ENCODE measurements at places on chromosomes 1 and 21.

DNA sequence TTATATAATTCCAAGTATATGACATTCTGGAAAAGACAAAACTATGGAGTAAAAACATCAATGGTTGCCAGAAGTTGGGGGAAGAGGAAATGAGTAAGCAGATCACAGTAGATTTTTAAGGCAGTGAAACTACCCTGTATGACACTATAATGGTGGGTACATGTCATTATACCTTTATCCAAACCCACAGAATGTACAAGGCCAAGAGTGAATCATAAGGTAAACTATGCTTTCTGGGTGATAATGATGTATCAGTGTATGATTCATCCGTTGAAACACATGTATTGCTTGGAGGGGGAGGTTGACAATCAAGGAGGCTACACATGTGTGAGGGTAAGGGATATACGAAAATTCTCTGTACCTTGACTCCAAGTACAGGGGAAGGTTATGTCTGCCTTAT, 862.7 kb downstream of the PLA2G4A start:
- DNase-seq = no peak

DNA sequence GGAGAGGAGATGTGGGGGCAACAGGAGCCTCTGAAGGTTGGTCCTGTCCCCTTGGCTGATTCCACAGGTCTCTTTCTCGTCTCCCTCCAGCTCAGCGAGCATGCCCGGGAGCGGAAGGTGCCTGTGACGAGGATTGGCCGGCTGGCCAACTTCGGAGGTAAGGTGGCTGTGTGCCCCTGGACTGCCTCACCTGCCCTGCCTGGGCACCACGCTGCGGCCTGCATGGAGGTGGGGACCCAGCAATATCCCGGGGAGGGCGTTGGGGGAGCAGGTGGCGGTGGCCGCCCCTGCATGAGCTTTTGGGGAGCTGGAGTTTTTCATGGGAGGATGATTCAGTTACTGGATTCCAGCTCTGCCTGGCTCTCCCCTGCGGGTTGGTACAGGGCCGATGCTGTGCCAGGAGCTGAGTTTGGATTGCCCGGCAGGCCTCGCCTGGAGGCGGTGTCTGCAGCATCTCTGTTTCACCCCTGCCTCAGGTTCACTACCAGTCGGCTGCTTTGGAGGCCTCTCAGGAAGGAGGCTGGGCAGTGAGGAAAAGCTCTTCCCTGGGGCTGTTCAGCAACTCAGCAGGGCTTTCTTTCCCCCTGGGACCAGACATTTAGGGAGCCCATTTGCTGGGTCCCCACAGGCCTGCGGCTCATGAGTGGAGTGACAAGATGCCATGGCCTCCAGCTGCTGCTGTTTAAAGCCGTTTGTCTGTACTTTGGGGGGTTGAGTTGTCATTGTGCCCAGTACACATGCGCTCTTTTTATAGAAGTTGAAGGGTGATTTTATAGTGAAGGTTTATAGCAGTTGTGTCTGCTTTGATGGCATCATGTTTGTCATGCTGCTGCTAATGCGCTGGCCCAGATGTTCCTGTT, 25.7 kb downstream of the COQ8A start:
- no peak for DNase-seq

GRCh38 chr1:35589516-35590427, 16.7 kb downstream of the TFAP2E start:
- no peak for DNase-seq

DNA sequence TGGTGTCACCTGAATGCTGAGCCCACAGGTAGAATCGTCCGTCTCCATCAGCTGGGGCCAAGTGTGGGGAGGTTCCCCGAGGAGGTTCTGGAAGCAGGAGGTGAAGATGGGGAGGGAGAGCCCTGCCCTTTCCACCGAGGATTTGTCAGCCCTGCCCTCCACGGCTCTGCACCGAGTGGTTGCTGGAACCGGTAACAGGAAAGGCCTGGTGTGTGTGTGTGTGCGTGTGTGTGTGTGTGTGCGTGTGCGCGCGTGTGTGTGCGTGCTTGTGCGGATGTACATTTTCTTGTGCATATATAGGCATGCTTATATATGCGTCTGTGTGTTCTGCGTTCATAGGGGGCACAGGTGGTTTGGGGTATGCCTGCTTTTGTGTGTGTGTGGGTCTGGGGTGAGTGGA, 3.5 kb downstream of the NBL1 start:
- DNase-seq = no peak
